ENCODE measurements at places on chromosomes 12 and 14. TPM values are rescaled to one million over a fixed set of nuclear protein-coding genes. Genes with fewer than 3 reads are reported as not detected.

The GRIN2B gene
- total RNA-seq, result 4.9 TPM

The SLC25A3 gene
- total RNA-seq, result 713 TPM

The GDF11 gene
- 4.5 TPM for total RNA-seq

The SIRT4 gene
- 0.87 TPM for total RNA-seq

The CHGA gene
- 2.1 TPM for total RNA-seq

The LRRC43 gene
- total RNA-seq, result 0.17 TPM

The CLEC4A gene
- total RNA-seq, result not detected

The USP15 gene
- 28.9 TPM for total RNA-seq
